ENCODE measurements at places on chromosomes 4 and X.

GRCh38 chrX:65688403-65688871 lies 21.0 kb downstream of the MSN start:
- DNase-seq = no peak

DNA sequence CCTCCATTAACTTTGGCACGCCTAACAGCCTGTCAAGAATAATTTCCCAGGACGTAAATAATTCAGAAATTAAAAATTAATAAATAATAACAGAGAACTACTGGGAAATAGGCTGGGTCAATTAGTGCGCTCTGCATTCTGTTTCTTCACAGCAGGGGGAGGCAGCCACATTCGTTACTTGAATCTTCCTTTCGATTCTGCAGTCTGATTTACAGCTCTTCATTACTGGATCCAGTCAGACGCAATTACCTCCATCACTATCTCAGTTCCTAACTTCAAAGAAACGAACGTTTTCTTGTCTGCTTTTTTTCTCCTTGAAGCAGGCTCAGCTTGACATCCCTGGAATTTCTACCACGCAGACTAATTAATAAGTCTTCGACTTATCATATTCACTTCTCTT lies 9.0 kb upstream of the RPL34 start:
- no peak for DNase-seq

- no peak for DNase-seq
Measured at GRCh38 chr4:179372746-179373145, 1930.5 kb upstream of the AGA start.

DNA sequence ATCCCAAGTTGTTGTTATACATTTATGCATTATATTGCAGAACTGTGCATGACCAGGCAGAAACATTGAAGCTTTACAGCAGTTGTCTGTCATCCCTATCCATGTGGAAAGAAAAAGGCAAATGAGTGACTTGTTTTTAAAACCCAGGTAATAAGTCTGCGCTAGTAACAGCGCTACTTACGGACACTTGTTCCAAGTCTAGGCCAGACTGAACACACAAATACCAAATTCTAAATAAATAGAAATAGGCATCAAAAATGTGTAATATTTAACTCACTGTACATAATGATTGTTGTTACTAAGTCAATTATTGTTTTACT lies 548 bp upstream of the MAML3 start:
- no peak for DNase-seq

DNA sequence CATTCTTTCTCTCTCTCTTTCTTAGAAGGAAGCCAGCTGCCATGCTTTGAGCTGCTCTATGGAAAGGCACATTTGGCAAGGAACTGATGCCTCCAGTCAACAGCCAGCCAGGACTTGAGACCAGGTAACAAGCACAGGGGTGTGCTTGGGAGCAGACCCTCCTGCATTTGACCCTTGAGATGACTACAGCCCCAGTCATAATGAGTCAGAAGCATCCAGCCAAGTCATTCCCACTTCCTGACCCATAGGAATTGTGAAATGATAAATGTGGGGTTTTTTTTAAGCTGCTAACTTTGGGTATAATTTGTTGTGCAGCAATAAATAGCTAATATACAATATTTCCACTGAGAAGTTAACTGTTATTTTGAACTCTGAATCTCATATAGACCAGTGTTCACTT lies 446.9 kb downstream of the GRXCR1 start:
- DNase-seq = no peak

- DNase-seq = no peak
Measured at GRCh38 chr4:41057467-41057866, 156.9 kb downstream of the APBB2 start.

DNA sequence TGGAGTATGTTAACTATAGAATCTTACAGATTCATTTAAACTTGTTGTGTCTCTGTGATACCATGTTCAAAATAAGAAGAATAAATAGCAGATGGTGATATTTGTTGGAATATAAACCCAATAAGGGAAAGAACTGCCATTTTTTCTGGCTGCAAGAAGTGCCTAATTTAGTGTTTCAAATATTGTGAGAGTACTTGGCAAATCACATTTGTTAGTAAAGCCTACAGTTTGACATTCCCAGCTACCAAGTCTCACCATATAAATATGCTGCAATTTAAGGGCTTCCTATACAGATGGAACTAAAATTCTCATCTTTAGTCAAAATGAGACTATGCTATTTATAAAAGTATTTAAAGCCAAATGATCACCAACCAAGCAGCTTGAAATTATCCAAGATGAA lies 96.0 kb upstream of the WDFY3 start:
- DNase-seq = no peak

- DNase-seq = no peak
Measured at GRCh38 chr4:64777286-64777685, 368.0 kb upstream of the TECRL start.

DNA sequence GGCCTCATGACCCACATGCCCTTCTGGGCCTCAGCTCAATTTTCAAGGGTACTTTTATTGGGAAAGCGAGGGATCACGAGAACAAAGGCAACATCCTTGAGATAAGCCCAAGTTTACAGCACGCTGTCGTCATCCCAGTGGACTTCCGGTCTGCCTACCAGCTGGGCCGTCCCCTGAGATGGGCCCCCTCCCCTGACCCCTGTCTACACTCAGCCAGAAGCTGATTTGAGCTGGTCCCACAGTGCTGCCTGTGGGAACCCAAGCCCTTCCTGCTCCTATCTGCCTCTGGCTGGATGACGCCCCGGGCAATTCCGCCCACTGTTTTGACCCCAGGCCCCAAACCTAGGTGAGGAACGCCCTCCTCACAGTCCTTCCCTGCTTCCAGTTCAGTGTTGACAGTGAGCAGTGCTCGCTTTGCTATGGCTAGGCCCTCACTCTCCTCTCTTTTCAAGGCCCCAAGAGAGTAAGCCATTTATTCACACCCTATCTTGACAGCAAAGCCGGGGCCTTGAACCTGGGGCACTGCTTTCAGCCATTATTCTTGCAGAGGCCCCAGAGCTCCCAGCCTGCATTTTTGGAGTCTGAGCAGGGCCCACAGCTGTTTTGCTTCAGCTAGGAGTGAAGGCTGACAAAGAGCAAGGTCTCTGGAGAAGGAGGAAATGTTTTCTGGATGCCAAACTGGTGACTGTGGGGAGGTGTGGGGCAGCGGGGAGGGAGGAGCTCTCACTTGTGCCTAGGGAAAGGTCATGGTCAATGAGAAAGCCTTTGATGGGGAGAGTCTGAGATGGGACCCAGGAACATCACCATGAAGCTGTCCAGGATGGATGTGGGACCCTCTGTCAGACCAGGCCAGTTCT lies 164.6 kb upstream of the BCOR start:
- DNase-seq = no peak

DNA sequence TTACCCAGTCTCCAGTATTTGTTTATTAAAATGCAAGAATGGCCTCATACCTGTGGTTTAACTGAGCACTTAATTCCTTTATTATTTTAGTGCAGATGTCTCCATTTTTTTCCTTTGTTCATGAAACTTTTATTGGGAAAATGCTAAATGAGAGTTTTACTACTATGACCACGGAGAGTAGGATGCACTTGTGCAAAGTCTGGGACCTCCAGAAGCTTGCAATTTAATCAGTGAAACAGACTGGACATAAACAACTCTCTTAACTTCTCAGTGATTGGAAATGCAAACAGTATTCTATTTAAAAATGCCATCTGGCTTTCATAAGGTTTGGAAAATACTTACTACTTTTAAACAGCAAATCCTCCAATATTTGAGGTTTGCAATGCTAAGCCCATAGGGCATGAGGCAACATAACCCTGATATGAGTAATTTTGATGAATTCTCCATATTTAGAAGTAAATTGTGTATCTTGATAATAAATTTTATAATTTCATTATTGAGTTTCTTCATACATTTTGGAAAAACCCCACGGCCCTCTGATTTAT lies 718.7 kb upstream of the MAGEB2 start:
- no peak for DNase-seq

DNA sequence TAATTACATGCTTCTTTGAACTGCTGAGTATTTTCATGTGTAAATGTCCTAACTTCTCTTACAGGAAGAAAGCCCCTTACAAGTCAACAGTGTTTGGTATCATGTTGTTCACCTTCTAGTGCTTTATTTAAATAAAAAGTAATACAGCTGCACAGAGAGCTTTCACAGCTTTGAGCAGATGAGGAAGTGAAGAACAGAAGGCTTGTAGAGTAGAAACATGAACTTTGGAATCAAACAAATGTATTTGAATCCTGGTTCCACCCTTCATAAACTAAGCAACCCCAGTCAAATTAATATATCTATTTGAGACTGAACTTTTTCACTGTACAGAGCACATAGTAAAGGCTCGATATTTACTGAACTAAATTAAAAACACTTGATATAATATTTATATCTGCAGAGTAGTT lies 120.5 kb downstream of the CAMK2D start:
- no peak for DNase-seq

DNA sequence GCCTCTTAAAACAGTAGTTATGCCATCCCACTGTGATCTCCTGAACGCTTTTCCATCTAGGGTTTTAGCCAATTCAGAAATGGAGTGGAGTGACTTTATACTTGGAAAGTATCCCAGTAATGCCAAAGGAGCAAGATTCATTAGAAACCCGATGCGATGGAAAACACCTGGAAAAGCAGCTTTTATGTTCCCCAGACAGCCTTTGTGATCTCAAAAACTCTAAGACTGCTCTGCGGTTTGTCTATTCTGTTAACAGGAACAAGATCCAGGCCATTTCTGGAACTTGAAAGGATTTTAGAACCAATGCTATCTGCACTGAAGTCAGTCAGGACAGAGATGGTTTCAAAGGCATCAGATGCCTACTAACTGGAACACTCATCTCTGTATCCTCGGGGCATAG lies 145.1 kb downstream of the APBB2 start:
- DNase-seq = no peak

DNA sequence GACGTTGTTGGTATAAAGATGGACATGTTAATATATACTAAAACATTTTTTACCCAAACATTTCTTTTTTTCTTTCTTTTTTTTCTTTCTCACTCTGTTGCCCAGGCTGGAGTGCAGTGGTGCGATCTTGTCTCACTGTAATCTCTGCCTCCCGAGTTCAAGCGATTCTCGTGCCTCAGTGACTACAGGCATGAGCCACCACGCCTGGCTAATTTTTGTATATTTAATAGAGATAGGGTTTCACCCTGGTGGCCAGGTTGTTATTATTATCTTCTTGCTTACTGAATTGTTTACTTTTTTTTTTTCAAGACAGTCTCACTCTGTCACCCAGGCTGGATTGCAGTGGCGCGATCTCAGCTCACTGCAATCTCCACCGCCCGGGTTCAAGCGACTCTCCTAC lies 68.8 kb downstream of the HOPX start:
- no peak for DNase-seq

- no peak for DNase-seq
Measured at GRCh38 chr4:26878794-26879391, 18.3 kb downstream of the STIM2 start.

DNA sequence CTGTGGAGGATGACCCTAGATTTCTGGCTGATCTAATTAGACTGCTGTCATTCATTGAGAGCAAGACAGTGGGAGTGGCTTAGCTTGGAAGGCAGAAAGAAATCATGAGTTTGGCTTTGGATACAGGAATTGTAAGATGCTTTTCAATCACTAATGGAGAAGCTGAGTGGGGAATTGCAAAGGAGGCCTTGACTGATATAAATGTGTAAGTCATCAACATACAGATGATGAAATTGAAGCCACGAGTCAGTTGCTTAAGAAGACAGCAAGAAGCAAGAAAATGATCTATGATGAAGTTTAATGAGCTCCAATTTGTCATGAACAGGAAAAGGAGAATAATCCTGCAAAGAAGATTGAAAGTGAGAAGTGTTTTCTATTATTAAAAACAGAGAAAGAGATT lies 136.7 kb upstream of the C1QTNF7 start:
- DNase-seq = no peak

GRCh38 chrX:69038816-69039215 lies 126.4 kb downstream of the PJA1 start:
- no peak for DNase-seq

DNA sequence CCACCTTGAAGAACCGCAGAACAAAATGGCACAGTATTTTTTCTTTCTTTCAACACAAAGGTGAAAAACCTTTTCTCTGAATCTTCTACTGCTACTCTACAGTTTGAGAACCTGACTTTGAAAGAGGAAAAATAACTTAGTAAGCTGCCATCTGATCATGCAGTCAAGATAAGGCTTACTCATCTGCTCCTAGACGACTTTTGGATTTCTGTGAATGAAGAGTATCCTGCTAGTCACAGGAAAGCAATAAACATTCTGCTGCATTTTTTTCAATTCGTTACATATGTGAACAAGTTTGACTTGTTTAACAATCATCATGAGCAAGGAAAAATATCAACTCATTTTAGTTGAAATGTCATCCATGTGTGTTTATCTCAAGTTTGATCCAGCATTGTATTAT lies 25.2 kb downstream of the TIGD2 start:
- DNase-seq = no peak

- peak; percentile 23 for DNase-seq
Measured at GRCh38 chrX:107272431-107272921, 66.1 kb downstream of the DNAAF6 start.
